ENCODE measurements at places on chromosomes 4 and X.

DNA sequence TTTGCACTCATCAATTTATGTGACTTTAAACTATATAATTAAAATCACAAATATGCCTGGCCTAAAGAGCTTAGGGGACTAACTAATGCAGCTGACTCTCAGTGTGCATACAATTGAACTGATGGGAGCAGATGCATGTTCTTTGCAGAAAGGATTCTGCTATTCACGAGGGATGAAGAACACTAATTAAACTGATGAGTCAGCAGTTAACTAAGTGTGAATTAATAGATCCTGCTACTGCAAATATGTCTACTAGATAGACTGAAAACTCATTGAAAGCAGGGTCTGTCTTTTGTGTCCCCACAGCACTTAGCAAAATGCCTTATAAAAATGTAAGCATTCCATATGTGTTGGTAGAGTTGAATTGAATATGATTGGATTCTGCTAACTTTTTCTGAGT, 104.0 kb downstream of the SRPX start:
- DNase-seq, result no peak

GRCh38 chr4:151806511-151806927, 45.7 kb upstream of the GATB start:
- DNase-seq, result no peak

DNA sequence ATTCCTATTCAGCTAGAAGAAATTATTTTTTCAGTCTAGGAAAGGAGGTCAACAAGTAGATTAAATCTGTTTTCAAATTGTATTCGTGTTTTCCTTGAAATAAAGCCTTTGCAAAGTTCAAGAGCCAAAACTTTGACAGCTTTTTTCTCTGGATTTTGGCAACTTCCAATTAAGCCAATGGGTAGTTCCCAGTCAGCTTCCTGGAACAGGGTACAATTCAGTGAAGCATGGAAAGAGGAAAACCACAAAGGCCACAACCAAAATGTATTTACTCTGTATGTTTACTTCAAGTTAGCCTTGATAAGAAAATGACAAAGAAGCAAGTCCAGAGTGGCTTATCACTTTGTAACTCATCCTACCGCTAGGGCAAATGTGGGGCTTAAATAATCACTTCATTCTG, 188.6 kb downstream of the COMMD8 start:
- DNase-seq, result no peak

GRCh38 chr4:146477054-146477453, 44.7 kb downstream of the SLC10A7 start:
- no peak for DNase-seq

GRCh38 chr4:183182873-183183725, 84.0 kb downstream of the WWC2 start:
- DNase-seq, result no peak

GRCh38 chrX:72046447-72046846, 85.3 kb downstream of the RTL5 start:
- DNase-seq, result peak; percentile 19

DNA sequence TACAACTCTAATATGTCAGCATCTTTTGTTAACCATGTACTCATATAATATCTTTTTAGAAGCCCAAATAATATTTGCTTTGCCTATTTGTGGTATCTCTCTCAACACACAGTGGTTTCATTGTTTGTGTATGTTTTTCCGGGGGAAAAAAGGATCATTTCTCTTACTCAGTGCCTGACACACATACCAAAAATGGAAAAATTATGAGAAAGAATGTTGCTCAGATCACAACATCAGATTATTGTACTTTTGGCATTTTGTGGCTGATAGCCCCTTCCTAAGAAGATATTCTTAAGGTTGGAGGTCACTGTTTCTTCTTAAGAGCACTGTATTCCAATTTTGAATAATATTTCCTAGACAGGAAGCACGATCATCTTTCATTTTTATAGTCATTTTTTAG, 93.6 kb downstream of the PDLIM5 start:
- no peak for DNase-seq

GRCh38 chr4:104919406-104919805, 227.3 kb upstream of the TET2 start:
- DNase-seq, result no peak

Data from Jurkat, Clone E6-1 (cell line).